Stimulated activated CD8-positive, alpha-beta memory T cell treated with anti-CD3 and anti-CD28 coated beads, Interleukin-4, amount 100 ng/mL, for 1 hour (primary cell): ENCODE measurements at places on chromosomes 1 and 21.

GRCh38 chr1:74083128-74083527, 114.8 kb downstream of the LRRIQ3 start:
- no peak for DNase-seq

DNA sequence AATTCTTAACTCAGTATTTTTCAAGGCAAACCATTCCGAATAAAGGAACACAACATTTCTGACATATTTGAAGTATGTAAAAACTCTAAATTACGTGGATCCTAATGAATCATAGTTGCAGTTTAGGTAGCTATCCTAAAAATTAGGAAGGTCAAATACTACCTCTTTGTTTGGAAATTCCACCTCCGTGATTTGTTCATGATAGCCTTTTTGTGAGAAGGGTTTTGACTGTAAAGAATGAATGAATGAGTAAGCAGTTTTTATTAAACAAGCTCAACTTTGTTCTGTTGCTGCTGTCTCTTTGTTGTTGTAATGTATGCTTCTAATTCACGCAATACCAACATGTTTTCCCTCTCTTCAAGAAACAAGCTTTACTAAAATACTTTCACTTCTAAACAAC, 840.4 kb downstream of the USP25 start:
- DNase-seq: no peak

DNA sequence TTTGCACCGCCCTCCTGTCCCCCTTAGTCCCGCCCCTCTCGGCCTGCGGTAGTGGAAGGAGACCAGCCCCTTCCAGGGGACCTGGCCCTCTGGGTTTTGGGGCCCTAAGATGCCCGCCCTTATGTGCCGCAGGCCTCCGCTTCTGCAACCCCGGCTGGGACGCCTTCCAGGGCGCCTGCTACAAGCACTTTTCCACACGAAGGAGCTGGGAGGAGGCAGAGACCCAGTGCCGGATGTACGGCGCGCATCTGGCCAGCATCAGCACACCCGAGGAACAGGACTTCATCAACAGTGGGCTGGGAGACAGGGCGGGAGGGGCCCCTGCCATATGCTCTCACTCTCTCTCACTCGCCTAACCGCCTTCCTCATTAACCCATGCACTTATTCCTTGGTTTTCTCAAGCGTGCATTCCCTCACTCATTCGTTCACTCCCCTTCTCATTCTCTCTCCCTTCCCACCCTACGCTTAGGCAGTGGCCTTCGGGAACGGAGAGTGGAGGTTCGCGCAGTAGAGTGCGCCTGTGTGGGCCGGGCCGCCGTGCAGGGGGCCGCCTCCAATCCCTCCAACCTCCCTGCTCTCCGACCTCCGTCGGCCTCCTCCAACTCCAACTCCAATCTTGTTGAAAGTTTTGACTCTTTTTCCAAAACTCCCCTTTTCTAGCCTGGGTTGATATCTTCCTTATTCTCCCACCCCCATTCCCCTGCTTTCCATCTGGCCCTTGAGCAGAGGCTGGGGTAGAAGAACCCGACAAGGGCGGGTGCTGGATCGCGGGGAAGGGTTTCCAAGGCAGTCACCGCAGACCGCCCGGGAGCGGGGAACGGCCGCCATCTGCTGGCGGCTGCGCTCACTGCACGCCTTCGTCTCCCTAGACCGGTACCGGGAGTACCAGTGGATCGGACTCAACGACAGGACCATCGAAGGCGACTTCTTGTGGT, 15.2 kb downstream of the BCAN start:
- DNase-seq: peak; percentile 50

DNA sequence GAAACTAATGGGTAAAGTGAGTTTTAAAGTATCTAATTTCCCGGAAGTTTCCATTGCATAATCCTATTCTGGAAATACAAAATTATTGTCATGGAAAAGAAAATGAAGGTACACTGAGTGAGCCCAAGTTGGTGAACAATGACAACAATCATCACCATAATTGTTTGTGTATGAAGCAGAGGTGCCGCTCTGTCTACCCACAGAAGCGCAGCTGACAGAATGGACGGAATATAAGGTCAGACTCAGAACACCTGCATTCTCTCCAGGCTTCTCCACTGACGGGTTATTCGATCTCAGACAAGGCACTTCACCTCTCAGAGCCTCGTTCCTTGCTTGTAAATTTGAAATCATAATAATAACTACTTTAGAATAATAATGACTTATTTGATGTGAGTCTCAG, 99.1 kb upstream of the NGF start:
- DNase-seq: no peak

DNA sequence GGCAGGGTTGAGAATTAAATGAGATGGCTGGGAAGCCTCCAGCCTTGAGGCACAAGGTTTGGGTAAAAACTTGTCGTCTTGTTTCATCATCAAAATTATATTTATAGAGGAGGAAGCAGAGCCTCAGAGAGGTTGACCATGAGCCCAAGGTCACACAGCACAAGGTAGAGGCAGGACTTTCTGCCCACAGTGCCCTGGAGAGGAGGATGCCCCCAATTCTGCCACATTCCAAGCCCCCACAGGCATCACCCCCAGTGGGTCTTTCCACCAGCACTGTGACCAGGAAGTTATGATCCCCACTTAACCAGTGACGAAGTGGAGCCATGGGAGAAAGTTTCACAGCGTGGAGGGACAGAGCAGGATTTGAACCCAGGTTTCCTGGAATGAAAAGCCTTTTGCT, 400.0 kb downstream of the MATN1 start:
- DNase-seq: no peak

- DNase-seq: no peak
Observed at GRCh38 chr1:109454497-109455133, 11.7 kb upstream of the SYPL2 start.

DNA sequence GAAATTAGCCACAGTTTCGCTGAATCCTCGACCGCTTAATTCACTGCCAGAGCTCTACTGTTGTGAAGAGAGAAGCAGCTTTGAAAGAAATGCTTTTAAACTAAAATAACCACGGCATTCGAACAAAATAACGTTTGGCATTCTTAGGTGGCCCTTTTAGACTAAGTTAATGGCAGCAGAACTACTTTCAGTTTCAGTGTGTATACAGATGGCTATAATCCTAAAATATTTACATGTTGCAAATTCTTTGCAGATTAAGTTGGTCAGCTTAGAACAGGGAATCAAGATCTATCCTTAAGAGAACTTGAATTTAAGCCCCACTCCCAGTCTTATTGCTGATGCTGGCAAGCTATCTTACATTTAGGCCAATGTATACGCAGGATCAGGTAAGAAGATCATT, 62.7 kb downstream of the ADSS2 start:
- DNase-seq: no peak

GRCh38 chr1:99003581-99004253, 944 bp downstream of the PLPPR5 start:
- DNase-seq: no peak

DNA sequence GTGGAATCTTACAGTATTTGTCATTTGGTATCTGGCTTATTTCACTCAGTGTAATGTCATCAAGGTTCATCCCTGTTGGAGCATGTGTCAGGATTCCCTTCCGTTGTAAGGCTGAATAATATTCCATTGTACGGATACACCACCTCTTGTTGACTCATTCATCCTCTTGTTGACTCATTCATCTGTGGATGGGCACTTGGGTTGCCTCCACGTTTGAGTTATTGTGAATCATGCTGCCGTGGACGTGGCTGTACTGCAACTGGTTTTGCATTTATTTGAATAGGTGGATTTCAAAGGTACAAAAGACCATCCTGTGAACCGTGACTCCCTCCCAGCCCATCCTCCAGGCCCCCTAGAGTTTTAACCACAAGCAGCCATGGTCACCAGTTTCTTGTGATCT, 11.9 kb upstream of the TCP10L start:
- no peak for DNase-seq

DNA sequence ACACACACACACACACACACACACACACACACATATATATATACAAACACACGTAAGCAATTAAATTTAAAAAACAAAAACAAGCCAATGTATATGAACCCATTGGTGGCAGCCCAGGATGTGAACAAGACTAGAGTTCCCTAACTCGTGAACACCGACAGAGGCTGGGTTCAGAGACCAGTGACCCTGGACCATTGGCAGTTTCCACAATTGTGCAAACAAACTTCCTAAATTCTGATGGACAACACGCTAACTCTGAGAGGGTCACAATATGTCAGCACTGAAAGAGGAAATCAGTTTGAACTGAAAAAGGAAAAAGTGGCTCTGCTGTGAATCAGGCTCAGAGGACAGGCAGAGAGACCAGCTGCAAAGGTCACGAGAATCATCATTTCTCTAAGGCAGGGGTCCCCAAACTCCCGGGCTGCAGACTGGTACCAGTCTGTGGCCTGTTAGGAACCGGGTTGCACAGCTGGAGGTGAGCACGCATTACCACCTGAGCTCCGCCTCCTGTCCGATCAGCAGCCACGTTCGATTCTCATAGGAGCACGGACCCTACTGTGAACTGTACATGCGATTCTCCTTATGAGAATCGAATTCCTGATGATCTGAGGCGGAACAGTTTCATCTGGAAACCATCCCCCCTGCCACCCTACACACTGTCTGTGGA, 50.5 kb upstream of the ERO1B start:
- no peak for DNase-seq

GRCh38 chr1:84871181-84871580, 21.8 kb downstream of the LPAR3 start:
- no peak for DNase-seq

DNA sequence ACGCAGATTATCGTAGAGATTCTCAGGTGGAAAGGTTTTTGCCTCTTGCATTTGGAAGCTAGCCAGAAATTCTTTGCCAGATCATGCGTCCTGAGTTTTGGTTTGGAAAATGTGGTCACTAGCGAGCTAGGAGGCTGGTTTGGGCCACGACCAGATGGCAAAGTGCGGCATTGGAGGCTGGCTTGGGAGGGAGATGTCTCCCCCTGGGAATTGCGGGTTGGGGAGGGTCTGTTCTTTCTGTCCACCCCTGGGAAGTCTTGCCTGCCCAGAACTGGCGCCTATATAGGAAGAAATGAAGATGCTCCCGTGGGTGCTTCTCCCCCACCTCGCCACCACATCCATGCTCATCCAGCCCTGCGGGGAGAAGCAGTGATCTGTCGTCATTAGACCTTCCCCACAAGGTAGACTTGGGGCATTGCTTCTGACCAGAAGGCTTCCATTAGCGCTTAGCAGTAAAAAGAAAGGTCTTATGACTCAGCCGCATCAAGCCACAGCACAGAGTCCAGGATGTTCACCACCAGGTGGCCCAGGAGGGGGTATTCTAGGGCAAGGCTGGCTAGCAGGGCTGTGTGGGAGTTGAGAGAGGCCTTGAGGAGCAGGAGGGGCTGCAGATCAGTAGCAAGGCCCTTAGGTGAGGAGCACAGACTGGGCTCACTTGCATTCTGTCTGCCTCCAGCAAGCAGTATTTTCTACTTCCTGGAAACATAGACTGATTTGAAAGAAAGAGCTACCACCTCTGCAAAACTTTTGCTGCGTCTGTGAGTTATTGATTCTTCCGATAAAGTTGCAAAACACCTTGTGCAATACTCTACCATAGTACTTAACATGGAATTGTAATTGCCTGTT, 1.5 kb upstream of the PTP4A2 start:
- DNase-seq: peak; percentile 50

GRCh38 chr1:169885207-169885606, 8.5 kb downstream of the SCYL3 start:
- no peak for DNase-seq

DNA sequence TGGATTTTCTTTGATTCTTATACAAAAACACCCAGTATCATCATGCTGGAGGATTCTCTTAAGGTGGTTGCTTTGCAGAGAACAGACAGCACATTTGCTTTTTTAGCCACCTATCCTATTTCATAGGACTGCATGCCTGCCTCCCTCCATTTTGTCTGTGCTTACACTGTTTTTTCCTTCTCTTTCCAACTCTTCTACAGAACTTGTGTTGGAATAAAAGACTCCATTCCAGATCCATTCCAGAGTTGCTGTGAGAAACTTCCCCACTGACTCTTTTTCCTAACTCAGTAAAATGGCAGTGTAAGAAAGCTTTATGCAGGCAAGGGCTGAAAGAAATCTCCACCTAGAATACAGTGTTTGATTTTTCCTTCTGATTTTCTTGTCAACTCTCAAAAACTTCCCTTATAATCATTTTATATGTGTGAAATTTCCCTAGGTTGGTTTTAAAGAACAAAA, 5.2 kb upstream of the ARID1A start:
- no peak for DNase-seq

- no peak for DNase-seq
Observed at GRCh38 chr1:86648255-86648654, 56.1 kb upstream of the SH3GLB1 start.

DNA sequence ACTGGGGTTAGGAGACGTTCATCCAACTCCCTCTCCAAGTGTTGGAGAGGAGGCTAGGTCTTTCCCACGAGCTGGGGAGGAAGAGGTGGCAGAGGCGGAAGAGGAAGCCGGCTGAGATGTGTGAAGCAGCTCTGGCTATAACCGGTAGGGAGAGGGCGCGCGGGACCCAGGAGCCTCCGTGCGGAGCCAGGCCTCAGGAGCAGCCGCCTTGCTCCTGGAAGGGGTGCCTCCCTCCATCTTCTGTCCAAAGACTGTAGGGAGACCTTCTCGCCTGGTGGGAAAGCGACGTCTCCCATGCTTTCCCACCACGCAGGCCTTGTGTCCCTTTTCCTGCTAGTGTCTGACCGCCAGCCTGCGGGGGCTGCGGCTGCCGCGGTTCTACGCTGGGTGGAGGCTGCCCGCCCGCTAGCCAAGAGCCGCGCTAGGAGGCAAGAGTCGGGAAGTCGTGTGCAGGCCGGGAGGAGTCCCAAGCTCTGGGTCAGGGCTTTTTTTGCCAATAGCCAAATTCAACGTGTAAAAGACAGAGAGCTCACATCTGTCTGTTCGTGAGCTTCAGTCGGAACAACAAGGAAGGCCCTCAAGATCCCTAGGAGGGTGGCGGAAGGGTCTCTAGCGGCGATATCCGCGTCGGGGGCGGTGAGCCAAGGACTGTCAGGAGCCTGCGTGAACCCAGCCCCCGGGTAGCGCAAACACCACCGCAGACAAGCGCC, 8.4 kb upstream of the NBPF11 start:
- DNase-seq: no peak
